Naive B cell (primary cell): ENCODE measurements at places on chromosomes 2 and 18.

- H3K4me1 ChIP-seq: peaks cover 25% of the 10 kb centered on the region
- H3K4me3 ChIP-seq: no peak overlapping the region
- peak overlapping the region; percentile 1 for H3K27ac ChIP-seq
- peaks cover 8% of the 10 kb centered on the region for H3K36me3 ChIP-seq
- H3K27me3 ChIP-seq: no peaks in the 10 kb centered on the region
- DNase-seq: peak; percentile 3
Measured at GRCh38 chr2:178998539-178998938, 51.4 kb downstream of the CCDC141 start.

GRCh38 chr18:50091509-50092244 lies 103.3 kb downstream of the MYO5B start:
- H3K27me3 ChIP-seq: peaks cover 17% of the 10 kb centered on the region
- H3K4me3 ChIP-seq: no peak overlapping the region
- H3K4me1 ChIP-seq: no peaks in the 10 kb centered on the region
- H3K27ac ChIP-seq: no peak overlapping the region
- no peak for DNase-seq

- H3K27ac ChIP-seq: no peak overlapping the region
- no peaks in the 10 kb centered on the region for H3K36me3 ChIP-seq
- no peaks in the 10 kb centered on the region for H3K27me3 ChIP-seq
- DNase-seq: no peak
- H3K4me1 ChIP-seq: no peaks in the 10 kb centered on the region
Measured at GRCh38 chr2:153403940-153404339, 74.6 kb downstream of the RPRM start.

DNA sequence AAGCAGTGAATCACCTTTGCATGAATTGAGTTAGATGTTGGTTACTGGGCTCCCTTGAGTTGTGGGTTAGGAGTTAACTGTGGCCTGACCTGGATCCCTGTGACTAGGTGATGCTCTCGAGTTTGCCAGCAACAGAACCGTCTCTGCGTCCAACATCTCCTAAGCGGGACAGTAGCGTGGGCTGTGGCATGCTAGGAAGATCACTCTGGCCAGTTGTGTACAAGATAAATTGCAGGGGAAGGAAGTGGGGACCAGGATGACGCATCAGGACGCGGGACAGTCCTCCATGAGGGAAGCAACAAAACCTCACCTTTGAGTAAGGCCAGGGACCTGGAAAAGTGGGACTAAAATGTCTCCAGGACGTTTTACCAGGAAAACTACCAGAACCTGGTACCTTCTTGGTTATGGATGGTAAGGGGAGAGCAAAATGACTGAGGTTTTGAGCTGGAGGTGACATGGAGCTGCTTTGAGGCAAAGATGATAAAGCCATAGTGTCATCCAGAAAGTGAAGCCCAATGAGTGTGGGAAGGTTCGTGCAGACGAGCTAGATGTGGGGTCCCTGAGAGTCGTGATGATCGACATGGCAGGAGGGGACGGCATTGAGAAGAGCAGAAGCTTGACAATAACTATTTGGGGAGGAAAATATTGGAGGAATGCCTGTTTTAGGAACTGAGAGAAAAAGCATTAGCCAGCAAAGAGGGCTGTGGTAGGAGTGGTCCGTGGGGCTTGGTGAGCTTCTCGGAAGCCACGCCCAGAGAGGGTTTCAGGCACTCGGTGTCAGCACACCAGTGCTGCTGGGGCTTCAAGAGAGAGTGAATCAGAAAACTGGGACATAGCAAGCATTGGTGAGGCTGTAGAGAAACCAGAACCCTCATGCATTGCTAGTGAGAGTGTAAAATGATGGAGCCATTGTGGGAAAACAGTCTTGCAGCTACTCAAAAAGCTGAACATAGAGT lies 95.1 kb downstream of the SMAD7 start:
- H3K4me1 ChIP-seq: peaks cover 6% of the 10 kb centered on the region
- DNase-seq: no peak
- H3K27me3 ChIP-seq: no peaks in the 10 kb centered on the region
- no peak overlapping the region for H3K27ac ChIP-seq
- no peaks in the 10 kb centered on the region for H3K36me3 ChIP-seq
- H3K4me3 ChIP-seq: no peak overlapping the region

DNA sequence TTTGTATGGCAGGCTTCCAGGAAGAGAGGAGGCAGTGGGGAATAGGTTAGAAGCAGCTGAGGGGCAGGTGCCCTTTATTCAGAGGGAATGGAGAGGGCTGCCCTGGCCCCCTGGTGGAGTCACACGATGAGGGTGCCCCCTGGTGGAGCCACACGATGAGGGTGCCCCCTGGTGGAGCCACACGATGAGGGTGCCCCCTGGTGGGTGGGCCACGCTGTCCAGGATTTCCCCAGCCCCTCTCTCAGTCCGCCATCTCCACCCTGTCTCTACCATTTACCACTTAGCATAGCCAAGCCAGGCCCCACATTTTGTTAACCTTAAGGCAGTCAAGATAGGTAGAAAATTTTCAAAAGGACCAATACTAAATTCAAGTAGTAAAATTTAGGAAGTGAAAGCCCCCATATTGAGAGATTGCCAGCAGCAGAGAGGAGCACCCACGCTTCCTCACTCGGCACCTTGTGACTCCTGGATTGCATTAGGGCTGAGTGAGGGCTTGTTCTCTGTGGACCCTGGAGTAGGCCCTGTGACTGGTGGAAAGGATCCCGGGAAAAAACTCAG lies 10.4 kb upstream of the FAM228A start:
- H3K4me3 ChIP-seq: no peak overlapping the region
- H3K27ac ChIP-seq: peak overlapping the region; percentile 5
- no peaks in the 10 kb centered on the region for H3K27me3 ChIP-seq
- peaks cover 16% of the 10 kb centered on the region for H3K4me1 ChIP-seq
- H3K36me3 ChIP-seq: no peaks in the 10 kb centered on the region

DNA sequence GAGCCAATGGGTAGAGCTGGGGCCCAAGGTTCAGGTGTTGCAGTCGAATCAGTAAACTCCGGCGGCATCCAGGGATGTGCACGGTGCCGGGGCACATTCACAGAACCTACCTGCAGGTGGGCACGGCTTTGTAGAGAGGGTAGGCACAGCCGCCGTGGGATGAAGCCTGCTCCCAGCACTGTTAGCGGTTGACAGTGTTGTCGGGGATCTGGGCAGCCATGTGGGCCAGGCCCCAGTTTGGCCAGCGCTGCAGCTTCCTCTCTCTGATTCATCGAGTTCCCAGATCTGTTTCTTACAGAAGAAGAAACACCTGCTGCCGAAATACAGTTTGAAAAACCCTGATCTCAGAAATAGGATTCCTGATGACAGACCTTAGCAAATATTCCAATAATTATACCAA lies 274.8 kb downstream of the AGAP1 start:
- no peak for DNase-seq
- H3K4me3 ChIP-seq: no peak overlapping the region
- H3K36me3 ChIP-seq: no peaks in the 10 kb centered on the region
- no peaks in the 10 kb centered on the region for H3K27me3 ChIP-seq
- peaks cover 4% of the 10 kb centered on the region for H3K4me1 ChIP-seq

DNA sequence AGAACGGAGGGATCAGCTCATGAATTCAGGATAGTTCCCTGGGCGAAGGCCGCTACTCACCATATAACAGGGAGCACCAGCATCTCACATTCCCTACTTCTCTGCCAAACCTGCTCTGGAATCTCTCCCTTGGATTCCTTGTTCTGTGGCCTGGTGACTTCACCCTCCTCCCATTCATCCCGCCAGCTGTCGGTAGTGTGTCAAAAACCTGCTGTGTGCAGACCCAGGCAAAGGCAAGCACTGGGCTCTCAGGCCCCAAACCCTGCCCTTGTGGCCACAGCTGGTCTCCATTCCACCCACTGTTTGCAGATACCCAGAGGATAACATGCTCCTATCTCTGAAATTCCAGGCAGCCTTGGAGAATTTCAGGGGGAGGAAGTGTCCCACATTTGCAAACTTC lies 151.6 kb downstream of the CAPN13 start:
- no peaks in the 10 kb centered on the region for H3K36me3 ChIP-seq
- peaks cover 4% of the 10 kb centered on the region for H3K4me1 ChIP-seq
- no peak overlapping the region for H3K4me3 ChIP-seq
- no peak for DNase-seq
- H3K27ac ChIP-seq: no peak overlapping the region
- H3K27me3 ChIP-seq: no peaks in the 10 kb centered on the region

DNA sequence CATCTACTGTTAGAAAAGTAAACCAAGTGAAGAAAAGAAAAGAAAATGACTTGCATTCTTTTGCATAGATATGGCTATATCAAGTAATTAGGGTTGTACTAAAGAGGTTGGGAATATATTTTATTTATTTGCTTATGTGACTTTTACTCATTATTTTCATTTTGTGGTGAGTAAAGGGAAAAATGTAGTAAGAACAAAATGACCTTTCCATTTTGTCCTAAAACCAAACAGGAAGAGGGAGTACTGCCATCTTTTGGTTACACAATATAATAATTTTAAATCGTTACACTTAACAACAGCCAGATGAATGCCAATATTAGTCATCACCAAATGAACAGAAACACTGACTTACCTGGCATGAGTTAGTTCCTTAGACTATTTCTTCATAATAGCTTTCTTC lies 47.3 kb upstream of the NDUFV2 start:
- no peaks in the 10 kb centered on the region for H3K27me3 ChIP-seq
- H3K4me1 ChIP-seq: no peaks in the 10 kb centered on the region
- peaks cover 3% of the 10 kb centered on the region for H3K36me3 ChIP-seq
- no peak for DNase-seq
- no peak overlapping the region for H3K27ac ChIP-seq

DNA sequence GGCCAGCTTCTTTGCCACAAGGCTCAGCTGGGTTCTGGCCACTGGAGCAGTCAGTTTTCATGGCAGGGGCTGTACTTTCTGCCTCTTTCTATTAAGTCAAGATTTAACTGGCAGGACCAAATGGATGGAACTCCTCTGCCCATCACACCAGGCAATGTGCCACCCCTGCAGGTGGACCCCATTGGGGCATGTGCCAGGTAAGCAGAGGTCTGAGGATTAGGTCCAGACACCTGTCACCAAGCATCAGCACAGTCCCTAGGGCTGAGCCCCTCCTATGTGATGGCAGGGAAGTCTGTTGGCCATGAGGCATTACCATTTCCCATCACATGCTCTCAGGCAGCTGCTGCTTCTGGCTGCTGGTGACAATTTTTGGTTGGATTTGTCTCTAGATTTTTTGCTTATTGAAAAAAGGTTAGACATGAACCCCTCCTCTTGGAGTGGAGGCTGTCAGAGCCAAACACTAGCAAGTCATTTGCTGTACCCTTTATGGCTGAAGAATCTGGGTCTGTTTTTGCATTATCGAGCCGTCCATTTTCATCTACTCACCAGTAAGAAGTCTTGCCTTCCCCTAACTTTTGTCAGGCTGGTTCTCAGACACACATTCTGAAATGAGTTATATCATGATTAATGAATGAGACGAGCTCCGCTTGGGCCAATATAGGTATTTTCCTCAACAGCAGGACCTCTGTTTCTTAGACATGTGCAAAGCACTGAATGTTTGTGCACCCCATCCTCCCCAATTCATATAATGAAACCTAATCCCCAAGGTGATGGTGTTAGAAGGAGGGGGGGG lies 328.0 kb downstream of the TSN start:
- no peak for DNase-seq
- H3K4me3 ChIP-seq: no peak overlapping the region
- no peaks in the 10 kb centered on the region for H3K4me1 ChIP-seq
- H3K36me3 ChIP-seq: no peaks in the 10 kb centered on the region
- peak overlapping the region; percentile 27 for H3K27ac ChIP-seq
- no peaks in the 10 kb centered on the region for H3K27me3 ChIP-seq

GRCh38 chr2:112143150-112143549 lies 5.0 kb downstream of the FBLN7 start:
- H3K27ac ChIP-seq: no peak overlapping the region
- peaks cover 29% of the 10 kb centered on the region for H3K27me3 ChIP-seq
- no peaks in the 10 kb centered on the region for H3K36me3 ChIP-seq
- H3K4me3 ChIP-seq: no peak overlapping the region

DNA sequence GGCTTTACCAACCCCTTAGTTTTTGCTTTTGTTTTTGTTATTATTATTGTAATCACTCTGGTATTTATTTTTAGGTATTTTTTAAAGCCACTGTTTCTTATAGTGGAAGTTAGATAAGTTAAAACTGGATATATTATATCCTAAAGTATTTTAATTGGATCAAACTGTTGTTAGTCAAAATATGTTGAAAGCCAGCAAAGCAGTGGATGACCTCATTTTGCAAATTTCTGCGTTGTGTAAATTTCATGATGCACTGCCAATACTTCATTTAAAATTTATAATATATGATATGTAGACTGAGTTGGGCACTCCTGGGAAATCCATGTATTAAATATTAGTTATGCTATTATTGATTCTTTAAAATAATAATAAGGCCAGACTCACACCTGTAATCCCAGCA lies 661.7 kb upstream of the NRXN1 start:
- H3K27me3 ChIP-seq: no peaks in the 10 kb centered on the region
- no peaks in the 10 kb centered on the region for H3K4me1 ChIP-seq
- no peaks in the 10 kb centered on the region for H3K36me3 ChIP-seq

GRCh38 chr18:63974991-63975390 lies 5.1 kb downstream of the SERPINB8 start:
- H3K36me3 ChIP-seq: peaks cover 11% of the 10 kb centered on the region
- H3K4me3 ChIP-seq: peak overlapping the region; percentile 46
- DNase-seq: no peak
- peaks cover 74% of the 10 kb centered on the region for H3K4me1 ChIP-seq

GRCh38 chr2:160291382-160291781 lies 91.3 kb upstream of the ITGB6 start:
- peak overlapping the region; percentile 36 for H3K27ac ChIP-seq
- H3K36me3 ChIP-seq: peaks cover 33% of the 10 kb centered on the region
- DNase-seq: no peak

DNA sequence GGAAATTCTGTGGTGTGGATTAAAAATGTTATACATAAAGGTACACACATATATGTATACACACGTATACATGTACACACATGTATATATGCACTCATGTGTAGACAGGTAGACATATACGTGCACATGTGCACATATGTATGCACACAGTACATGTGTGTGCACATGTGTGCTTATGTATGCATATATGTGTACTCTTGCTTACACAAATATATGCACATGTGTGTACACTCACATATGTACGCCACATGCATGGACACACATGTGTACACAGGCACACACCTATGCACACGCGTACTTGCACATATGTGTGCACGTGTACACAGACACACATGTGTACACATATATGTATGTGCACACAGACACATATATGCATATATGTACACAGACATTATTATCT lies 142.8 kb upstream of the SALL3 start:
- H3K4me3 ChIP-seq: no peak overlapping the region
- no peak for DNase-seq
- no peaks in the 10 kb centered on the region for H3K4me1 ChIP-seq
- no peaks in the 10 kb centered on the region for H3K36me3 ChIP-seq
- H3K27ac ChIP-seq: no peak overlapping the region
- peaks cover 12% of the 10 kb centered on the region for H3K27me3 ChIP-seq

DNA sequence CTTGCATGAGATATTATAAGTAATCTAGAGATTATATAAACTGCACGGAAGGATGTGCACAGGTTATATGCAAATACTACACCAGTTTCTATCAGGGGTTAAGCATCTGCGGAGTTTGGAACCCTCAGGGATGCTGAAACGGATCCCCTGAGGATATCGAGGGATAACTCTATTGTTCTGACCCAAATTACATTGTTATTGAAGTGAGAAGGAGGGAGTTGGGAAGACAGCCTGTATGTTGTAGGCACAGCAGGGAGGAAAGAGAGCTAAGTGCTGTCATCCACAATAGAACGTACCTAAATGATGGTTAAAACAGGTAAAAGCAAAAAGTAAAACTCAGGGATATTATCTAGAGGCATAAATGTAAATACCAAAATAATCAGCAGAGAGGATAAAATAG lies 44.6 kb upstream of the SMAD2 start:
- H3K4me3 ChIP-seq: no peak overlapping the region
- peaks cover 21% of the 10 kb centered on the region for H3K4me1 ChIP-seq
- H3K36me3 ChIP-seq: no peaks in the 10 kb centered on the region
- DNase-seq: no peak

GRCh38 chr2:100588071-100588786 lies 25.4 kb downstream of the PDCL3 start:
- no peak for DNase-seq
- no peak overlapping the region for H3K27ac ChIP-seq
- H3K4me3 ChIP-seq: no peak overlapping the region
- H3K36me3 ChIP-seq: no peaks in the 10 kb centered on the region
- H3K27me3 ChIP-seq: peaks cover 4% of the 10 kb centered on the region
